Smooth muscle cell of trachea (primary cell): ENCODE measurements at places on chromosomes 5 and 9. TPM values are rescaled to one million over a fixed set of nuclear protein-coding genes. Genes with fewer than 3 reads are reported as not detected.

The KCNMB1 gene
- total RNA-seq: not detected in 2 replicates

The NR6A1 gene
- 0.44 and 0.66 TPM in 2 replicates for total RNA-seq

The FOXD4L3 gene
- not detected in 2 replicates for total RNA-seq

The SPATA31C2 gene
- total RNA-seq: not detected in 2 replicates

The NRG2 gene
- total RNA-seq: 0.66 and 0.73 TPM in 2 replicates

The CEL gene
- under 0.01 and 0.66 TPM in 2 replicates for total RNA-seq

The NR5A1 gene
- not detected in 2 replicates for total RNA-seq

The ACOT12 gene
- 1.6 and 2.2 TPM in 2 replicates for total RNA-seq

The SLC34A3 gene
- under 0.01 TPM in 1 of 2 replicates, not detected in the other for total RNA-seq

The N4BP3 gene
- 1.7 and 2.2 TPM in 2 replicates for total RNA-seq

The DMGDH gene
- total RNA-seq: 2.5 and 5.1 TPM in 2 replicates

The ARHGEF37 gene
- 2.2 and 3.8 TPM in 2 replicates for total RNA-seq

The PCDHB4 gene
- total RNA-seq: 0.15 and 0.17 TPM in 2 replicates

The MYOT gene
- not detected in 2 replicates for total RNA-seq

The MARCOL gene
- total RNA-seq: not detected in 2 replicates

The ADRA1B gene
- total RNA-seq: 0.17 TPM in 1 of 2 replicates, not detected in the other

The PFN3 gene
- not detected in 2 replicates for total RNA-seq

The VCAN gene
- 384 and 399 TPM in 2 replicates for total RNA-seq

The CAST gene
- 200 and 321 TPM in 2 replicates for total RNA-seq

The SPAG8 gene
- total RNA-seq: 0.99 and 1.5 TPM in 2 replicates

The PLAC8L1 gene
- not detected in 2 replicates for total RNA-seq

The HRCT1 gene
- 0.15 and 0.83 TPM in 2 replicates for total RNA-seq

The FRRS1L gene
- total RNA-seq: under 0.01 and 0.50 TPM in 2 replicates

The SLC36A2 gene
- total RNA-seq: not detected in 2 replicates
